Frontal cortex (tissue), 4 donors: ENCODE measurements at places on chromosomes 7 and 10. TPM values are rescaled to one million over a fixed set of nuclear protein-coding genes. Genes with fewer than 3 reads are reported as not detected.

Gene IRF5
- 1.2 TPM for total RNA-seq

Gene MINPP1
- 27.3 TPM for total RNA-seq

Gene LRRN3
- 153 TPM for total RNA-seq

Gene GIMAP8
- total RNA-seq = 1.6 TPM

Gene OR13A1
- total RNA-seq = under 0.01 TPM

Gene FRAT2
- total RNA-seq = 17.1 TPM

Gene FANK1
- 1.2 TPM for total RNA-seq

DNA sequence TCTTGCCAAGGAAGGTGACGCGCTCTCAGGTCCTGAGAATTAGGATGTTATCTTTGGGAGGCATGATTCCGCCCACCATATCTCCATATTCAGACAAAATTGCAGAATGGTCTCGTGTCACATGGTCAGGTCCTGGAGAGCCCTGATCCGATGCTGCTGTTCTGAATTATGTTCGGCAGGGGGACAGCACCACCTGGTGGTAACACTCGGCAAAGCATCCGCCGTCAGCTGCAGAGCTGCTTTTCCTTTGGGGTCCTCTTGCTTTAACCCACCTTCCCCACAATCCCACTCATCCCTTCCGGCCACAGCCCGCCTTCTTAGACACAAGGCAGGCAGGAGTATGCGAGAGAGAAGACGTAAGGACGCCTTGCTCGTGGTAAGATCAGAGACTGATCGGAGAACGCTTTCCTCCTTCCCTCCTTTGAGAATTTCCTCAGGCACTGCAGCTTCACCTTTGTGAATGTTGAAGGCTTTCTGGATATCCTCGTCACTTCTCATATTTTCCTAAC lies 327.8 kb upstream of the C7orf33 start:
- DNase-seq = peak; percentile 62

- no peak for DNase-seq
Observed at GRCh38 chr7:411677-412312, 107.9 kb downstream of the PDGFA start.

DNA sequence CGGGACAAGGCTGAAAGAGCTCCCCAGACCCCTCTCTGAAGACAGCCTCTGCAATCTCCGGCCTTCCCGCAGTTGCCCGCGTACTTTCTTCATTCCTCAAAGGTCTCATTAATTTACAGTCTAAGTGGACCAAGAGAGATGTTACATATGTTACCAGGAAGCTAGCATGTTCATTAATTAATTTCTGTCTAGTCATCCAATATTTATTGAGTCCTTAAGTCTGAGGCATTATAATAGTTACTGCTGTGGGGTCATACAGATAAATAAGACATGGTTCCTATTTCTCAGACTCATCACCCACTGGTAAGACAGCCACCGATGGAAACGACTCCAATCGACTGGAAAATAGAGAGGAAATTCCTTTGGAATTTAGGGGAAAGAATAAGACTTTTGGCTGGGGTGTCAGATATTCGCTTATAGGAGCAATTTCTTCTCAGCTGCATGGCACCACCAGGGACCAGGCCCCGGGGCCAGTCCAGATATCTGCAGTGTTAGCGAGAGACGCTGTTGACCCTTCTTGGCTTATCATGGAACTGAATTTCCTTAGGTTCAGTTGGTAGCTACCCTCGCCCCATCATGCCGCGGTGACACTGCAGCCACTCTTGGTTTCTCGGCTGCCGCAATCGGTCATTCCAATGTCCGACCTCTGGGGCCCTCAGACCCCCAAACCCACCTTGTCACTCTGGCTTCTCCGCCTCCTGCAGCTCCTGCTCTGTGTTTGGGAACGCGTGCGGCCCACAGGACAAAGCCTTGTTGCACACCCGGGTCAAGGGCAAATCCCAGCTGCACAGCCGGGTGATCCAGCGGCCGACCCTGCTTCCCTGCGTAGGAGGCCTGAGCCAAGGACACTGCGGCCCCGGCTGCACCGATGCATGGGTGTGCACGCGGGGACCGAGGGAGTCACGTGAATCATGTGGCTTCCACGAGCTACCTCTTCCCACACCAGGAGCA lies 383.2 kb downstream of the DNAJB6 start:
- DNase-seq = no peak

DNA sequence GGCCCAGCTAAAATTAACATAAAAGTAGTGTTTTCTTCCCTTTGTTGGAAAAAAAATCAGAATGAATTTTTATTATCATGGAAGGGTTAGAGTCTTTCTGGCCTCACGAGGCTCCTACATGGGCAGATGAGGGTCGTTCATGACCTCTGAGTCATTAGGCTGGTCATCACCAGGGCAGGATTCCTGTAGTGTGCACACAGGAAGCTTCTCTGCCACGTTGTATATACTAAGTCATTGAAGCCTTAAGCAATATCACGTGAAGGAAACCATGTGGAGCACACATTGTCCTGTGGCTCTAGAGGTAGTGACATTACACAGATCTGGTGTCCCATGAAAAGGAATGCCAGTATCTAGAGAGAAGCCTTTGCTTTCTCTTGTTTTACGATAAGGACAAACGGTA lies 84.7 kb upstream of the C1QL3 start:
- no peak for DNase-seq

DNA sequence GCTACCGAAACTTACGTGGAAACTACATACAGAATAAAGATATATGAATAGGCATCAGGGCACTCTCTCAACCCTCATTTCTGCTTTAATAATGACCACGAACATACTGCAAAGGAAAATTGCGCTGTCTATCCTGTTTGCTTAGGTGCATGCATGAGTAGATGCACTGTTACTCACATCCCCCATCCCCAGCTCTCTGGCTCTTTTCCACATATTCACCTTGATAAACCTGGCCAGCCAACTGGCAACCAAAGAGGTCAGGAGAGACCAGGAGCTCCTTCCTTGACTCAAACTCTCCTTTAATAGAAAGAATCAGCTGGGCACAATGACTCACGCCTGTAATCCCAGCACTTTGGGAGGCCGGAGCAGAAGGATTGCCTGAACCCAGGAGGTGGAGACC lies 29.6 kb downstream of the HIBADH start:
- no peak for DNase-seq

GRCh38 chr10:6581778-6582228 lies 1.7 kb upstream of the PRKCQ start:
- no peak for DNase-seq

DNA sequence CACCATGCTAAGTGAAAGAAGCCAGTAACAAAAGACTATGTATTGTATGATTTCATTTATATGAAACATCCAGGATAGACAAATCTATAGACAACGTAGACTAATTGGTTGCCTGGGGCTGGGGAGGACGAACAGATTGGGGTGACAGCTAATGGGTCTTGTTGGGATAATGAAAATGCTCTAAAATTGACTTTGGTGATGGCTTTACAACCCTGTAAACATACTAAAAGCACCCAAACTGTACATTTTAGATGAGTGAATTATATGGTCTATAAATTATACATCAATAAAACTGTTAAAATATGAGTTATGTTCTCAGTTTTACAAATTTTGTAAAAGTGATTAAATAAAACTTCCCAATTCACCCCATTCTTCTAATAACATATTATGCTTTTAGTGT lies 261.5 kb downstream of the ELMO1 start:
- DNase-seq = no peak

- DNase-seq = no peak
Observed at GRCh38 chr10:56782503-56782902, 421.4 kb upstream of the ZWINT start.

DNA sequence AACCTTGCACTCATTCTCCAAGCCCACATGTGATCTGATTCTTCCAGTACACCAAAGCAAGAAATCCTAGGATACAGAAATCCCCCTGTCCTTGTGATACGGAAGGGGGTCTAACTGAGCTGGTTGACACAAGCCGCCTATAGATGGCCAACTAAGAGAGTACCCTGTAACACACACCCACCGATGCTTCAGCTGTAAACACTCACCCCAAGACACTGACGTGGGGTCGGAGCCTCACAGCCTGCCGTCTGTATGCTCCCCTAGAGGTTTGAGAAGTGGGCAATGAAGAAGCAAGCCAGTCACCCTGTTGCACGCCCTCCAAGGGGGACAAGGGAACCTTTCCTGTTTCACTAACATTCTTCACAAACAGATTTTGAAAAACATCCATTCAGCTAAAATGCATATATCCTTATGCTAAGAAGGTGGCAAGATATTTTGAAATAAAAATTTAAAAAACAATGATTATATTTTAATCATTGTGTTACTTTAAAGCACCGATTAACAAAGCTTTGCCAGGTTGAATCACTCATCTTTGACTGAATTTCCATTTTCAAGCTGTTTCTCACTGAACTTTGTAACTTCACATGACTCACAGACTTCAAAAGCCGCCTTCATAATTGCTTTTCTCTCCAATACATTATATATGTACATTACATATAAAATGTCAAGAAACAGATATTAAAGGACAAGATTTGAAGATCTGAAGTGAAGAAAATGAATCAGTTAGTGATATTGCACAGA lies 329.3 kb downstream of the ARL4A start:
- DNase-seq = no peak

DNA sequence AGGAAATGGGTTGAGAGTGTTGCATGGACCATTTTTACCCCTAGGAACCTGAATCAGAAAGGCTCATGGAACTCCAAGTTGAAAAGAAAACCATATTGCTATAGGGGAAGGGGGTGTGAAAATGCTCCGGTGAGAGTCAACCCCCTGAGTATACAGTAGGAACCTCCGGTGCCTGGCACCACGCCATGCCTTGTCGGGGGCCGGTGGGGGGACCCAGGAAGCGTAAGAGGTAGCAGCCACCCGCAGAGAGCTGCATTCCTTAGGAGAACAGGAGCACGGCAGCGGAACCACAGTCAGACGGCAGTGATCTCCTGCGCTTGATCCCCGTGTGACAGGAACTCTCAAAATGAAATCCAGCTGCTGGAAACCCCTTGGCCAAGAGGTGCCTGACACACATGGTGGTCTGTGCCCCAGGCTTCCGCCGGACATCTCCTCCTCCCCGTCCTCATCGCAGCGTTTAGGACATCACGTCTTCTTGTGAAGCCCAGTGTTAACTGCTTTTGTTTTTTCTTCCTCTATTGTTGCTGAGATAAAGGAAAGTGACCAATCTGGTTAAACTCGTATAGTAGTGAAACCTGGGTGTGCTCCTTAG lies 186.8 kb downstream of the CELF2 start:
- no peak for DNase-seq

DNA sequence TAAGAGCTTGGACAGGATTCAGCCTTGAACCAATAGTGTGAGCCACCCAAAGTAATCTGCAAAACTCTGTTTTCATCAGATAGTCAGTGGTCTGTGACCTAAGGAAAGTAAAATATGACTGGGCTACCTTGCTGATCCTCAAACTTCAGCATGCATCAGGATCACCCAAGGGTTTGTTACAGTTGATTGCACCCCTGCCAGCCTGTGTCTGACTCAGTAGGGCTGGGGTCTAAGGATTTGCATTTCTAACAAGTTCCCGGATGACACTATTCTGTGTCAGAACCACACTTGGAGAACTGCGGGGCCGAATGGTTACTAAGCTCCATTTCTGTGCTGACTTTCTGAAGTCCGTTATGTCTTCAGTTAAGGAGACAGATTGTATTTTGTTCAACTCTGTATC lies 40.6 kb upstream of the TSPAN13 start:
- DNase-seq = no peak

DNA sequence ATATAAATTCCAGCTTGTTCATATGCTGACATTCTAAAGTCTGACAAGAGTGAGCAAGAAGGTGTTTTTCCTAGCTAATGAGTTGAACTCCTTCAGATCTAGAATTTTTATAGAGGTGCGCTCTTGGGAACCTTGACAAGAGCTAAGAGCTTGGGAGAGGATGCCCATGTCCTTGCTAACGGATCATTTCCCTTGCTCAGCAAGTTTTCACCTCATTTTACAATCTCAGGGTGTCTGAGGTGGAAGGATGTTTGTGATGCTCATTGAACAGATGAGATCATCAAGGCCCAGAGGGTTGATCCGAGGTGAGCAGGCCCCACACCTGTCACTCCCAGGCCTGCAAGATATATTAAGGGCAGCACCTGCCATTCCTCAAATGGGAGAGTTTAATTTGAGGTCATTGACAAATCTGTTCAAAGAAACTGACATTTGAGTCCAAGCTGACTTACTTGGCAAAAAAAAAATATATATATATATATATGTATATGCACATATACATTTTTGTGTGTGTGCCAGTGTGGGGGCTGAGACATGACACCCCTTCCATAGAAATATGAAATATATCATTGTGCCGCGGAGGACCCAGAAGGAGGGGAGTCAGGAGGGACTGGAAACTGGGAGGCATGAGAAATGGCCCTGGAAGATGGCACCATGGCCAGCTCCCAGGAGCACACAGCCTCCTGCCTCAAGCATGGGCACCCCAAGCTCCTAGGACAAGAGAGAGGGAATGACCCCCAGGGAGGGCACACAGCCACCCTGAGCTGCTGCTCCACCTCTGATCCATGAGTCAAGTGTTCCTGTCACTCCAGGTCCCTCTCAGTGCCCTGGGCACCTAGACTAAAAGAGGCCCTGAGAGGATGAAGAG lies 17.3 kb upstream of the TMEM72 start:
- DNase-seq = no peak

GRCh38 chr10:74061104-74061503 lies 63.2 kb downstream of the VCL start:
- DNase-seq = no peak

- no peak for DNase-seq
Observed at GRCh38 chr7:573933-574381, 54.3 kb upstream of the PDGFA start.

GRCh38 chr7:96076350-96076707 lies 245.6 kb downstream of the SLC25A13 start:
- DNase-seq = no peak

GRCh38 chr10:113300617-113301016 lies 252.2 kb upstream of the HABP2 start:
- DNase-seq = no peak

DNA sequence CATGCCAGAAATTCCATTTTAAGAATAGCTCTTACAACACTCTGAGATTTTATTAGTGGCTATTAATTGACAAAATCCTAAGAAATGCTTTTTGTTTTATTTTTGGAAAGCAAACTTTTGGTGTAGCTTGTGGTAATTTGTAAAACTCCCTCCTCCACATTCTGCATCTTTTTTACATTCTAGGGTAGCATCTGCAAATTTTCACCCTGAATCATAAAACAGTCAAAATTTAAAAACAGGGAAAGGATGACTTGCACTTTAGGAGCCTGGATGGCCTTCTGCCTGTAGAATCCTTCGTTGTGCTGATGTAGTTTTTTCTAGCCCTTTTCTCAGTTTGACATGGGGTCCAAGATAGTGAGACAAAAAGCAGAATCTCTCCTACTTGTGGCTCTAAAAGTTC lies 316.1 kb downstream of the ADRA2A start:
- no peak for DNase-seq

- DNase-seq = no peak
Observed at GRCh38 chr7:104230606-104231005, 22.8 kb upstream of the ORC5 start.

- DNase-seq = no peak
Observed at GRCh38 chr10:59560990-59561389, 148.7 kb downstream of the SLC16A9 start.
